ENCODE measurements at places on chromosomes 7 and 10.

GRCh38 chr7:47342296-47343060 is 239.4 kb downstream of the TNS3 start:
- DNase-seq, result no peak

DNA sequence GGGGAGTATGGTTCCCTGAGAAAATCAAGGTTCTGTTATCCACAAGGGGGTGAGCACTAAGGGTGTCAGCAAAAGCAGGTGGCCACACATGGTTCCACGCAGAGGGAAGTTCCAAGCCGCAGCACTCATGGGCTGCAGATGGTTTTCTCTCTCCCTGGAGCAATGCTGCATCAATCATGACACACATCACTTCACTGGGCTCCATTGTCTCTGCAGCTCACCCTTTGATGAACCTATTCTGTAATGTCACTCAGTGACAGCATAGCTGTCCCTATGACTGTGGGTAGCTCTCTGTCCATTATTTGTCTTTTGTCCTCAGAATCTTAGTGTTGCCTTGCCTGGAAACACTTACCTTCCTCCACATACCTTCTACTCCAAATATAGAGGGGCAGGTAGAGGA is 34.8 kb downstream of the LRRC18 start:
- no peak for DNase-seq

GRCh38 chr7:121901026-121901425 is 28.1 kb downstream of the PTPRZ1 start:
- DNase-seq, result no peak

DNA sequence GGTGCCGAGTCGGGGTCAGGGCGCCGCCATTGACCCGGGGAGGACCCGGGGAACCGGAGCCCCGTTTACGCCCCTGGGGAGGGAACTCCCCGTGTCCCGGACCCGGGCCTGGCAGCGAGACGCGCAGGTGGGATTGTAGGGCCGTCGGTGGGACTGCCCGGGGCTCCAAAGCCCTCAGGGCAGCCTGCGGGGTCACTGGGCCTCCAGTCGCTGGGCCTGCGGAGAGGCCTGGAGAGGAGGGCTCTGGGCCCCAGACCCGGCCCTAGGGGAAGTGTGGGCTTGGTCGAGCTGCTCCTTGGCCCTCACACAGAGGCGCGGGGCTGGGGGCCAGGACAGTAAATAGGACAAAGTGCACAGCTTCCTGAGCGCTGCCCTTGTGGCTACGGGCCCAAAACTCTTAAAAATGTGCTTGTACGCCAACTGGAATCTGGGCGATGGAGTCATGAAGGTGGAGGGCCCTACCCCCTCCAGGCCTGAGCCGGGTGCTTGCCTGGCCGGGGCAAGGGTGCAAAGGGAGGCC is 657 bp downstream of the ECHDC3 start:
- DNase-seq, result no peak

DNA sequence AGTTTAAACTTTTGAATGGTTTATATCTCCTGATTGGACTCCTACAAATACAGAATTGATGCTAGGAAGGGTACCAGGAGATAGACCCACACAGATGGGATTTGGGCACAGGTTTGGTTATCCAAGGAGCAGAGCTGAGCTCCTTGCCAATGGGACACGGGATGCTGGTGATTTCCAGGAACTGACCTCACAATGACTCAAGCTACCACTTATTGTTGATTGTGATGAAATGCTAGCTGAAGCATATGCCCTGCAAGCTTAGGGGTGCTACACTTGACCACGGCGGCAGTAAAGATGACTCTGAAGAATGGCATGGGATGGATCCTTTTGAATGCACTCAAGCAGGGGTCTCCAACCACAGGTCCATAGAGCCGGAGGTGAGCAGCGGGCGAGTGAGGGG is 45.5 kb upstream of the VKORC1L1 start:
- no peak for DNase-seq

DNA sequence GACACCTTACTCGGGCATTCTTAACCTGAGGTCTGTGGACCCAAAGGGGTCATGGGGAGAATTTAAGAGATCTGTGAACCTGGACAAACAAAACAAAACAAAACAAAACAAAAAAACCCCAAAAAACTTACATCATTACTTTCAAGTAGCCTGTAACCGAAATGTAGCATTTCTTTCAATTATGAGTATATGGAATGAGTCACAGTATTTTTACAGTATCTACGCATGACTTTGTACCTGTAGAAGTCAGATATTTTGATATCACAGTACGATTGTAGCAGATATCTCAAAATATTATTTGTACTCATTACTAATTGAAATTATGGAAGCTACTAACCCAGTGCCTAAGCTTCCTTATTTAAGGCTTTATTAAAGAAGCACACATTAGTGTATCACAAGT is 210.2 kb downstream of the JAZF1 start:
- no peak for DNase-seq

DNA sequence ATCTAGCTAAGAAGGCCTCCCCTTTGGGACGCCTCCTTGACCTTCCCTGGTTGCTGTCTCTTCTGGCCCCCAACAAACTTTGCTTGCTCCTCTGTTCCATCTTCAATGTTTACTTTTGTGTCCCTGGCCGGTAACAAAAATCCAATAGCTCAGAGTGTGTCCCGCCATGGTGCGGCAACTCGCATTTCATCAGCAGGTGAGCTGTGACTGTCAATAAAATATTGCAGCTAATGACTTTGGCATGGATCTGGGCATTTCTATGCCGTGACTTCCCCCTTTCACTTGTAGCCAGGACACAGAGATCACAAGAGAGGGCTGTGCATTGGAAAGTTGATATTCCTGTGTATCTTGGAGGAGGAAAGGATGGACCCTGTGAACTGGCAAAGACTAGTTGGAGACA is 317.6 kb downstream of the RPS24 start:
- DNase-seq, result no peak

DNA sequence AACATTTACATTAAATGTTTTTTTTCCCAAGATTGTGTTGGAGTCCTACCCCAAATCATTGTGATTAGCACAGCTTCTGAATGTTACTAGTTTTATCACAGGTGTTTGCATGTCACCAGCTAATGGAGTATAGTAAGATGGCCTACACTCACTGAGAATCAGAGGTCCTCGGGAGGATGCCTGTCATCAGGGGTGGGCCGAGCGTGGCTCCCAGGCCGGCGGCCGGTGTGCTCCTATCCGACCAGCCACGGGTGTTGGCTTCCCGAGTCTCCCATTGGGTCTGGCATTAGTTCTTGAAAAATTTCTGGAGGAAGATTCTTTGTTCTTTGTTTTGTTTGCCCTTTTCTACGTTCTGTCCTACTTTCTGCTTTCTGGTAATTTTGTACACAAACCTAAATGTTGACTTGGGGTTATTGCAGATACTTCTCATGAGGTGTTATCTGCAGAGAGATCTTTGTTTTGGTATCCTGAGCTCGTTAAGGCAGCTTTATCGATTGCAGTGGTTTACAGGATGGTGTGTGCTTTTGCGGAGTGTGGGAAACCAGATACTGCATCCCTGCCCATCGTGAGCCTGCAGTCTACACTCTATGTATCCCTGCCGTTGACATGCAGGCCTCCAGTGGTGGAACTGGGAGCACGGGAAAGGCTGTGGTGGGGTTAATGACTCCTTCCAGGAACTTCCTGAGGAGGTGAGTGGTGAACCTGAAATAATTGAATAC is 67.3 kb upstream of the DNAJB6 start:
- no peak for DNase-seq

- no peak for DNase-seq
Measured at GRCh38 chr7:2029211-2029905, 203.4 kb downstream of the MAD1L1 start.

DNA sequence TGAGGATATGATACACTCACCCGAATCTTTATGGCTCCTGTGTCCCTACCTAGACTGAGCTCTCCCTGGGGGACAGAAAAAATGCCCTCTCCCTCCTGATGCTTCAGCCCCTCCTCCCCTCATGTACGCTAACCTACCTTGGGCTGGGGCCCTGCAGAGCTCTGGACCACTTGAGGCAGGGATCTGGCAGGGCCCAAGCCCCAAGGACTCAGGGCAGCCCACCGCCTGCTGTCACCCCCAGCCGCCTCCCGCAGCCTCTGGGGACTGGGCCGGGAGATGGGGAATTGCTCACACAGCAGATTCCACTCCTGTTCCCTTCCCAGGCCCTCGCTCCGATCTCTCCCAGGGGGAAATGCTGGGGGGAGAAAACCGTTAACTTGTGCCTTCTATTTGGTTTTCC is 32.9 kb upstream of the LBX1 start:
- DNase-seq, result no peak

DNA sequence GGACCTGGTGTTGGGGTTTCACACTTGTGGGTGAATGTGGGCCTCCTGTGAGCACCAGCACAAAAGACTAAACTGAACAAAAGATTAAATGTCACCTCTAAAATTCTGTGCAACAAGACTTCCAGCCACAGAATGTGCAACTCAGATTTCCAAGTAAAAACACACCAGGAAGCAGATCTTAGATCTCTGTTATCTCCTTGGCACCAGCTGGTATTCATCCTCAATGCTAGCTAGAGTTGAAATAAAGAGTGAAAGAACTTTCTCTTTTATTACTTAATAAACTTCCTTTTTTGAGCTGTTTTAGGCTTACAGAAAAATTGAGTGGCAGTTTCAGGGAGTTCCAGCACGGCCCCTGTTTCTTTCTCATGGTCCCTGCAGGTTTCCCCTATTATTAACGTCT is 40.2 kb downstream of the EGFR start:
- no peak for DNase-seq

- no peak for DNase-seq
Measured at GRCh38 chr7:28572321-28573058, 160.2 kb downstream of the CREB5 start.

DNA sequence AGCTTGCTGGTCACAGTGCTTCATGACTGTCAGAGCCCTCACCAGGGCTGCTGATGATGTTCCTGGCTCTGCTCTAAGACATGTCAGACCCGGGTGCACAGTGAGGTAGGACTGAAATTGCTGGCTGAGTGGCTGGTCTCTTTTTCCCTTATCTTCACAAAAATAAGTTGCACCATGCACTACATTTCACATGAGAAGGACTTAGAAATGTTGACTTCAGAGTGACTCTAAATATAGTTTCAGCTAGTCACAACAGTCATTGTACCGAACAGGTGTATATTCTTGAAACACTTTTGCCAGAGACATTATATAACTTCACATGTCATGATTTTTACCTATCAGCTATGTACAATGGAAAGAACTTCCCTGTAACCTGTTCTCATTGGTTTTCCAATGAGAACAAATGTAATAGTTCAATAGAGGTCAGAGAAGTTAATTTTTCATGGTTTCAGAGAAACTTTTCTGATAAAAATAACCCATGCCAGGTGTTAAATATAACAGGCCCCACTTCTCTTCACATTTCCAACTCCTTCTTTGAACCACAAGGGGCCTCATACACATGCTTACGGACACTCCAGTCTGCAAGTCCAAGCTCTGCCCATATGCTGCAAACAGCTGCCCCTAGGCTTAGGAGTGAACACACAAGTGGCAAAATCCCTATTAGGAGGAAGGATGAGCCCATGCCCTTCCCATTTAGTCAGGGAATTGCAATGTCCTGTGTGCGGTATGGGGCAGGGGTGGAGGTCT is 115.6 kb downstream of the CDK6 start:
- DNase-seq, result no peak

- DNase-seq, result no peak
Measured at GRCh38 chr7:7859411-7859810, 109.2 kb upstream of the GLCCI1 start.

- no peak for DNase-seq
Measured at GRCh38 chr10:110824152-110824441, 47.6 kb upstream of the PDCD4 start.

DNA sequence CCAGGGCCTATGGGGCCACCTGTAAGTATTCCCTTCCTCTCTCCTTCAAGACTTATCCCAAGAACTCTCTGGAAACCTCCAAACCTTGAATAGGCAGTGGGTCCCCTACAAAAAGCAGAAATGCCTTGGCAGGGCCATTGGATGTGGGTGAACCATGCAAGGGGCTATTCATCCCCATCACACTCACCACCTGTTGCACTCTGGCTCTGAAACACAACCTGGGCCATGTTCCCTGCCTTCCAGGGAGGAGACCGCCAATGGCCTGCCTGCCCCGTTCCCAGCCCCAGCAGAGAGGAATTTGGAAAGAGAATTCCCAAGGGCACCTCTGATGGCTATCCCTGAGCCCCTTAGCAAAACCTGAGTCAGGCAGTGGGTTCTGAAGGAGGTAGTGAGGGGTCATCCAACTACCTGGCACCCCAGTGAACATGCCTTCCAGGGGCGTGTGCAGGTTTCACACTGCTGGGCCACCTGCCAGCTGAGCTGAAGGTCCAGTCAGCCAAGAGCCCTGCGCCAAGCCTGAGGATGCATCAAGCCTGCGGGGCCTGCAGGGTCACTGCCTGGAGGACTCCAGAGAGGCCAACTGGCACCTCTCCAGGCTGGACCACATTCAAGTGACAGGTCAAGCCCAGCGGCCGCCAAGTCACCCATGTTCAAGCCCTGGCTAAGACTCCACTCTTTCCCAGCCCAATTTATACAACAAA is 101.3 kb downstream of the COL13A1 start:
- DNase-seq, result no peak

- DNase-seq, result no peak
Measured at GRCh38 chr7:107157091-107157490, 11.7 kb upstream of the HBP1 start.

DNA sequence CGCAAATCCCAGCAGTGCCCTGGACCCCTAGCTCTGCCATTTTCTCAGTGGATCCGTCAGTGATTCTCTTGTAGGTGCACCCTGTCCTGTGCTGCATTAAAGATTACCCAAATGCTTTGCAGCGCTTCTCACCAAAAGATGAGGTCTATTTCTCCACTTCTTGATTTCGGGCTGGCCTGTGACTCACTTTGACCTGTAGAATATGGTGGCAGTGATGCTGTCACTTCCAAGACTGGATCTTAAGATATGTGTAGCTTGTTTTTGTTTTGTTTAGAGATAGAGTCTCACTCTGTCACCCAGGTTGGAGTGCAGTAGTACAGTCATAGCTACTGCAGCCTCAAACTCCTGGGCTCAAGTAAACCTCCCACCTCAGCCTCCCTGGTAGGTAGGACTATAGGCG is 37.0 kb upstream of the ZMIZ1 start:
- DNase-seq, result no peak

- DNase-seq, result peak; percentile 35
Measured at GRCh38 chr7:50792342-50793119, 9.8 kb upstream of the GRB10 start.

DNA sequence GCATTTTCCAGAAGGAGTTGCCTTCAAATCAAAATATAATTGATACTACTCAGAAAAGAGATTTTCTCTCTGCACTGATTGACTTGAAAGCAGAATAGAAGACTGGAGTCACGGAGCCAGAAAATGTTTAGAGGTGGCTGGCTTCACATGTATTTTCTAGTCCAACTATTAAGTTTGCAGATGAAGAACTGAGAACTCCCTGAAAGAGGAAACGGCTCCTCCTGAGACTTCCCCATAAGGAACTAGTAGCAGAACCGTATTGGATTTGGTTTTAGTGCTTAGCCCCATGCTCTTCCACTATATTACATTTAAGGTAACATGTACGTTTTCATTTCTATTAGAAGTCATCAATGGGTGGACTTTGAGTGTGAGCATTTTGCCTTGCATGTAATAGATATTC is 946.3 kb downstream of the CNTNAP2 start:
- DNase-seq, result no peak

GRCh38 chr10:125116041-125116649 is 44.2 kb downstream of the CTBP2 start:
- DNase-seq, result no peak

Measured in activated CD4-positive, alpha-beta T cell treated with anti-CD3 and anti-CD28 coated beads for 36 hours (primary cell).